ENCODE measurements at places on chromosomes 2 and 18.

- DNase-seq: no peak
Measured at GRCh38 chr18:80198391-80198790, 48.9 kb downstream of the PARD6G start.

- DNase-seq: no peak
Measured at GRCh38 chr2:96241900-96242611, 23.7 kb downstream of the TMEM127 start.

DNA sequence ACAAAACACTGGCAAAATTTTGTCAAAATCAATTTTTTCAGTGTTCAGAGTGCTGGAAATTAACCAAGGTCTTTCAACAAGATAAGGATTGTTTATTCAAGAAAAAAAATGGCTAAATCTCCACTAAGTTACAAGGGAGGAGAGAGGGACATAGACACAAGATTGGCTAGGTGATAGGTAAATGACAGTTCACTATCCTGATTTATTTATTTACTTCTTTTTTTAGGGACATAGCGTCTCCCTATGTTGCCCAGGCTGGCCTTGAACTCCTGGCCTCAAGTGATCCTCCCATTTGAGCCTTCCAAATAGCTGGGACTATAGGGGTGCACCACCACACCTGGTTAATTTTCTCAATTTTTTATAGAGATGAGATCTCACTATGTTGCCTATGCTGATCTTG is 3.7 kb upstream of the WDR33 start:
- no peak for DNase-seq

GRCh38 chr2:27959496-27959895 is 69.0 kb downstream of the BABAM2 start:
- no peak for DNase-seq

- DNase-seq: no peak
Measured at GRCh38 chr2:110725859-110726258, 6.5 kb upstream of the ACOXL start.

DNA sequence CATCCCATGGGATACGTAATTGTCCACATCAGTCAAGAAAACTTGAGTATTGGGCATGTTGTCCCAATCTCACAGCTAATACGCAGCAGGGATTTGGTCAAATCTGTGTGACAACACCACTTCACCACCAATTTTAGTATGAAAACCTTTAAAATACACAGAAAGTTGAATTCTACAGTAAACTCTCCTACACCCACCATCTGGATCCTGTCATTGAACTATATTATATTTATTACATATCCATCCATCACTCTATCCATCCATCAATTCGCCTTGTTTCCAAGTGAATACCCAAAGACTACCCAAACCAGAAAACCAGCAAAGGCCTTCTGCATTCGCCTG is 846 bp upstream of the FKBP7 start:
- no peak for DNase-seq

GRCh38 chr2:129375632-129376425 is 603.6 kb upstream of the RAB6C start:
- no peak for DNase-seq

GRCh38 chr18:44968336-44968735 is 287.6 kb downstream of the SETBP1 start:
- peak; percentile 27 for DNase-seq

GRCh38 chr2:515441-516127 is 161.6 kb downstream of the TMEM18 start:
- DNase-seq: no peak

DNA sequence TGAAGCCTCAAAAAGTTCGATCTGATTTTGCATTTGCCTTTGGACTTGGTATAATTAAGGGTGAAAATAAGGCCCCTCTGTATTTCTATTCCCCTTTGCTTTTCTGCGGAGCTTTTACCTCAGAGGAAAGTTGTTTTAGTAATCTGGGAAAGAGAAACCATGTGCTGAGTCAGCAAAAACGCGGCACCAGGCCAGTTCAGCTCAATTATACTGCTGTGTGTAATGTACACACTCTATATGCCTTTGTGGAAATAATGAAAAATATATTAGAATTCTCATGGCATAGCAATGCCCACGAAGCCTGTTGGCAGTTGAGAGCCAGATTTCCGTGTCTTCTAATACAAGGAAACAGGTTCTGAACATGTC is 161.9 kb upstream of the SIX2 start:
- DNase-seq: no peak

DNA sequence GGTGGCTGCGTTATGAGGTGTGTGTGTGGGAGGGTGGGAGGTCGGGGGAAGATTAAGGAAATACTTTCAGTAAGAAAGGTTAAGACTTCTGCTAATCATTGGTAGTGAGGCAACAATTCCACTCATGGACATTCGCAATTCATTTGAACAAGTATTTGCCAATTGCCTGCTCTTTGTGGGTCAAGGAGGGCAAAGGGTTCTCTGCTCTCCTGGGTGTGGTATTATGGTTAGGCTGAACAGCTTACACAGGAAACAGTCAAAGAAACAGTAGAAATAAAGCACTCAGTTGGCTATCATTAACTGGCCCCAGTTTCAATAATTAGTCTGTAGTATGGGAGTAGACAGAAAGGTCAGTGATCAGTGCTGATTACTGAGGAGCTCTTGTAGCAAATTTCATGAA is 357.0 kb upstream of the FANCL start:
- no peak for DNase-seq

GRCh38 chr2:6826081-6826913 is 39.4 kb downstream of the CMPK2 start:
- peak; percentile 64 for DNase-seq

GRCh38 chr2:9286554-9287399 is 80.2 kb downstream of the ASAP2 start:
- DNase-seq: no peak

DNA sequence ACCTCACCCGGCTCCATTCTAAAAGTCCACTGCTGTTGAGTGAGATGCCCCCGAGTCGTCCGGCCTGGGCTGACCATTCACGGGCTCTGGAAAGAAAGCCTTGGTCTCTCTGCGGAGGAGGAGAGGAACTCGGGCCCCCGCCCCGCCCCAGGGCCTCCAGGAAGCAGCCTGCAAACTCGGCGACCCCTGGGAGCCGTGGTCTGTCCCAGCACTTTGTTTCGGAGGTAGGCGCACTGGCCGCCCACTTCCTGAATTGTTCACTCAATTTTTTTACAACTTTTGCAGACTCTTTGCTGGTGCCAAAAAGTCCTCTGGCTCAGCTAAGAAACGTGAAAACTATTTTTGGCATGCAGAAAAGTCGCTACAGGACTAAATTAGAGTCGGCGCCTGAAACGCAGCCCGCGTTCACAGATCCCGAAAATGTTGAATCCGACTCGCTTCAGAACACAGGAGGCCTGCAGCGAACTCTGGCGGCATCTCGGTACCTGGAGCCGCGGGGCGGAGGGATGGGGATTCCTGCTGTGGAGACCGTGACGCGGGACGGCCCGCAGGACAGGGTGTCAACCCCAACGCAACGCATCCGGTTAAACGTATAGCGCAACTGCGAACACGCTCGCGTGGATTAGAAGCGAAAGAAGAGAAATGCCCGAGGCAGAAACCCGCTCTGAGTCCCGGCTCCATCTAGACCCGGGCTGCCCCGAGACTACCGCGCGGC is 1.5 kb downstream of the PXDN start:
- peak; percentile 90 for DNase-seq

DNA sequence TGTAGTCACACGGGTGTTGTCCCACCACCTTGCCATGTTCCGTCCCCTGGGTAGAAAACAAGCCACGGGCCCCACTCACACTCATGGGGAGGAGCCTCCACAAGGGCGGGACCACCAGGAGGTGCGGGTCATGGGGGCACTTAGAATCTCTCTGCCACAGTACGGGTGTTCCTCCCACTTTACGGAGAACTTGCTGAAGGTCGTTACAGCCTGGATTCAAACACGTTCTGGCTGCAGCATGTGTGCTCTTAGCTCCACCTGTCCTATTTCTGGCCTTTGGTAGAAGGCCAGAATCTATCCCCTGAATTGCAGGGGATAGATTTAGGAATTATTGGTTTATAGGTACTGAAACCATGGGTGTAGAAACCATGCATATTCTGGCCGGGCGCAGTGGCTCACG is 14.9 kb upstream of the CEP192 start:
- DNase-seq: no peak

DNA sequence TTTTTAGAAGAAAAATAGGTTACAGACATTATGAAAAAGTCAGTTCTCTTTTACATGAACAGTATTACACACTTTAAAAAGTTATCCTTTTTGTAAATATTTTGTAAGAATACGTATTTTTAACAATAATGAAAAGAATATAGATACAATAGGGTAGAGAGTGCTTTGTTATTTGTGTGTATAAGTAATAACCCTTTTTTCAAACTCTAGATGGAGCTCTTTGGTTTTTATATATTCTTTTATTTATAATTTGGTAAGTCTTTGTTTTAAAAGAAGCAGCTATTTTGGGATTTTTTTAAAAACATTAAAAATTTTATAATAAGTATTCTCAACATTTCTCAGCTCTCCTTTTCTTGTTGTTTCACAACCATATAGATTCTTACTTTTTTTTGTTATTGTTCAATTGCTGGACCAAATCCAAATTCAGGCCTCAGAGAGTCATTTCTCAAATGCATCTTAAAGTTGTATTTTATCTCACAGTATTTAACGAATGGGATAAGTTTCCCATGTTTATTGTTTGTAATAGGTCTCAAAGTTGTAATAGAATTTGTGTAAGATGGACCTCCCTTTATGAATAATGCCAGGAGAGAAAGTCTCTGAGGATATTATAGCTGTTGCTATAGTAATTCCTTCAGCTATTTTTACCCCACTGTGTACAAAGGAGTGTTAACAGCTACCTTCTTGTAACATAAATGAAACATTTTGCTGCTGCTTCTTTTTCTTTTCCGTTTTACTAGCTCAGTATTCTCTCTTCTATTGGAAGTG is 46.4 kb downstream of the ACYP2 start:
- DNase-seq: no peak

DNA sequence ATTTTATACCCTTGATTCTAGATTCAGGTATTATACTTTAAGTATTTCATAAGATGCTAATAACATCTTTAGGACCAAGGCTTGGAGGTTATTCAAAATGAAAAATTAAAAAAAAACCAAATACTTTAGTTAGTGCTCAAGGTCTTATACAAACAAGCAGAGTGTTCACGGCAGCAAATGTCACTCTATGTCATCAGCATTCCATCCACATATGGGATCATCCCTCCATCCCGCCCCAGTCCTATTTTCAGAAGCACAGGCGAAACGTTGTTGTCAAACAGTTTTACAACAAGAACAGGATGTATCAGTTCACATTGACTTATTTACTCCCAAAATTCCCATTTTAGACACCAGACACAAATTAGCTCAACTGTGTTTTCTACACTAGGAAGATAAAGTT is 83.7 kb downstream of the DSEL start:
- no peak for DNase-seq

DNA sequence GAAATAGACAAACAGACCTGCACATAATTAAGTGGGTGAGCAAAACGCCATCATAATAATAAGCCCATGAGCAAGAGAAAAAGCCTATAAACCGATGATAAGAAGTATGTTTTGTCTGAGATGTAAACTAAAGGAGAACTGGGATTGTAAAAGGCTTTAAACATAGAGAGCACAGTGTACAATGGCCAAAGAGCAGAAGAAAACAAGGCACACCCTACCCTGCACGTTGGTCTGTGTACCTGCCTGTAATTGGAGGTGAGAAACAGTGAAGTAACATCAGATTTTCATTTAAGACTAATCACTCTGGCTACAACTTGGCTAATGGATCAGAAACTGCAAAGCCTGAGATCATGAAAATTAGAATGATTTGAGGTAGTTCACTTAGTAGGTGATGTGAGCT is 1094.7 kb upstream of the GYPC start:
- no peak for DNase-seq

GRCh38 chr18:56391931-56392590 is 246.3 kb downstream of the TXNL1 start:
- DNase-seq: no peak

DNA sequence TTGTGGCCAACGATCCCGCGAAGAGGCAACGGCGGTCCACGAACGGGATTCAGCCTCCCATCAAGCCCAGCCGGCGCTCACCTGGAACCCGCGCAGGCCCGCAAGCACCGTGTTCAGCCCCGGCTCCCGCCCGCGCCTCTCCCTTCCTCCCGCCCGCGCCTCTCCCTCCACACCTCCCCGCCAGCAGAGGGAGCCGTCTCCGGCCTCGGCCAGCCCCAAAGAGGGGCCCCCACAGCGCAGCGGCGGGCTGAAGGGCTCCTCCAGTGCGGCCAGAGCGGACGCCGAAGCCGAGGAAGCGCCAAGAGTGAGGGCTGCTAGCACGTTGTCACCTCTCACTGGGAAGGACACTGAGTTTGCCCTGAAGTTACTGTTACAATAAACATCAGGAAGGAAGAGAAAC is 55.3 kb upstream of the LAPTM4A start:
- peak; percentile 82 for DNase-seq

GRCh38 chr18:21468514-21469164 is 131.9 kb downstream of the ESCO1 start:
- DNase-seq: no peak

GRCh38 chr2:215379948-215380347 is 55.9 kb downstream of the FN1 start:
- no peak for DNase-seq

GRCh38 chr2:49369101-49369500 is 214.8 kb upstream of the FSHR start:
- no peak for DNase-seq

- no peak for DNase-seq
Measured at GRCh38 chr2:53510401-53510800, 257.2 kb upstream of the CHAC2 start.

DNA sequence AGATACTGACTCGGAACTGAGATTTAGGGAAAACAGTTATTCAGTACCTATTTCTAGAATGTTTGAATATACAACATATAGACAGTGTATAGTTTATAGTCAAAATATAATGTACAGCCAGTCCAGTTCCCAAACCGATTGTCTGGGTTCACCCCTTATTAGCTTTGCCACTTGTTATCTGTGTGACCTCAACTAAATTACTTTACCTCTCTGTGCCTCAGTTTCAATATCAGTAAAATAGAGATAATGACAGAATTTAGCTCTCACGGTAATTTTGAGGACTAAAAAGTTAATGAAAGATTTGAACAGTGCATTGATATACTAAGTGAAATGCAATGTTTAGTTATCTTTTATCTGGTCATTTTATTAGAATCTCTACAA is 750 bp upstream of the RIOK3 start:
- DNase-seq: no peak

DNA sequence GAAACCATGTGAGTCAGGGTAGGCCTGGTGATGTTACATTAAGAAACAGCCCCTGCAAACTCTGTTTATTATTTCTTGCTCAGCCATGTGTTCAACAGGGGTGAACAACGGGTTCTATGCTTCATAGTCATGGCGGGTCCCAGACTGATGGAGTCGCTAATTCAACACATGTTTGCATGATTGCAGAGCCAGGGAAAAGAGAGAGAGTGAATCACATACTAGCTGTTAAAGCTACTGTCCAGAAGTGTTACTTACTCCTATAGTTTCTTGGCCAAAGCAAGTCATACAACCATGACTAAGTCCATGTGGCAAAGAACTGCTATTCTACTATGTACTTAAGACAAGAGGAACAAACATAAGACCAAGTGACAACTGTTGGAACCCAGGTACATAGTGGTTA is 241.2 kb upstream of the SKOR2 start:
- DNase-seq: no peak

GRCh38 chr18:23380001-23380550 is 73.0 kb upstream of the RIOK3 start:
- peak; percentile 54 for DNase-seq
